Progenitor cell of endocrine pancreas (in vitro differentiated cells): ENCODE measurements at places on chromosomes 7 and 10.

- peak overlapping the region; percentile 64 for H3K27ac ChIP-seq
- no peaks in the 10 kb centered on the region for H3K36me3 ChIP-seq
- peaks cover 12% of the 10 kb centered on the region for H3K4me1 ChIP-seq
- peaks cover 29% of the 10 kb centered on the region for H3K27me3 ChIP-seq
- no peak for DNase-seq
Observed at GRCh38 chr10:128850647-128851046, 616.4 kb upstream of the MGMT start.

- no peaks in the 10 kb centered on the region for H3K36me3 ChIP-seq
- peaks cover 54% of the 10 kb centered on the region for H3K4me1 ChIP-seq
- DNase-seq: no peak
- H3K27ac ChIP-seq: no peak overlapping the region
- no peak overlapping the region for H3K4me3 ChIP-seq
Observed at GRCh38 chr10:95537542-95537927, 23.6 kb downstream of the SORBS1 start.

DNA sequence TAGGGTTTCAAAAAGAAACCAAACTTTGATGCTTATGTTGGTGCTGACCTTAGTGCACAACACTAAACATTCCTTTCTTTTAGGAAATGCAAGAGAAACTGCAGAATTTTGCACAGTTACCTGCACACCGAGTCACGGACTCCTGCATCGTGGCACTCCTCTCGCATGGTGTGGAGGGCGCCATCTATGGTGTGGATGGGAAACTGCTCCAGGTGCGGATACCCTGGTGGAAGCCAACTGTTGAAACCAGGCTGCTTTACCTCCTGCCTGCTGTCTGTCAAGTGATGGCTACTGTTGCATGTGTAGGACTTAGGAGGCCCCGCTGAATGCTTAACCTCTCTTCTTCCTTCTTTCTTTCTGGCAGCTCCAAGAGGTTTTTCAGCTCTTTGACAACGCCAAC lies 11.7 kb downstream of the CASP2 start:
- DNase-seq: no peak
- H3K27me3 ChIP-seq: no peaks in the 10 kb centered on the region
- no peak overlapping the region for H3K27ac ChIP-seq
- no peak overlapping the region for H3K4me3 ChIP-seq
- peaks cover 52% of the 10 kb centered on the region for H3K36me3 ChIP-seq

- no peaks in the 10 kb centered on the region for H3K27me3 ChIP-seq
- no peak for DNase-seq
- peak overlapping the region; percentile 99 for H3K4me3 ChIP-seq
- H3K4me1 ChIP-seq: peaks cover 36% of the 10 kb centered on the region
- peaks cover 8% of the 10 kb centered on the region for H3K36me3 ChIP-seq
- peak overlapping the region; percentile 4 for H3K27ac ChIP-seq
Observed at GRCh38 chr10:18660816-18661431, 1.7 kb downstream of the ARL5B start.

DNA sequence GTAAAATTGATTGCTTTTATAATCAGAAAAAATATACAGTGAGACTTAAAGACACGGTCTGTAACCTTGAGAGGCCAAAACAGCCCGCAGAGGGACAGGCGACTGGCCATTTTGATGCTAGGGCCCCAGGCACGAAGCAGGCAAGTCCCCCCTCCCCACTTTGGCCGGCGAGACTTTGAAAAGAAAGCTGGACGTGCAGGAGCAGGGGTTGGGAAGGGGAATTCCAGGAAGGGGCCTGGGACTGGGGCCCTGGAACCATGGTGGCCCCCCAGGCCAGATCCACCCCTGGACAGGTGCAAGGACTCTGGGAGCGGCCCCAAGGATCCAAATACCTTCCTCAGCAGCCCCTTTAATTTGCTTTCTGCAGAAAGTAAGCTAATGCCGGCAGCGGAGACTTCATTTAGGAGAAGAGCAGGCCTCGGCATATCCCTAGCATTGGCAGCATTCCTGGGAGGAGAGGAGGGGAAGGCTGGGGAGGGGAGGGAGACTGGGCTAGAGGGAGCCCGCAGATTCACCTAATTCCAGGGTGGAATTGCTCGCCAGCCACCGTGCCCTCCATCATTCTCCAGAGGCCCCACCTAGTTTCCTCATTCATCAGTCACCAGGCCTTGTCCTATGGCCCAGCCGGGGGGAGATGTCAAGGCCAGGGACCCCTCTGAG lies 24.9 kb upstream of the TNRC18 start:
- peaks cover 14% of the 10 kb centered on the region for H3K27me3 ChIP-seq
- H3K27ac ChIP-seq: no peak overlapping the region
- DNase-seq: no peak
- peaks cover 3% of the 10 kb centered on the region for H3K4me1 ChIP-seq
- H3K36me3 ChIP-seq: peaks cover 4% of the 10 kb centered on the region
- no peak overlapping the region for H3K4me3 ChIP-seq

DNA sequence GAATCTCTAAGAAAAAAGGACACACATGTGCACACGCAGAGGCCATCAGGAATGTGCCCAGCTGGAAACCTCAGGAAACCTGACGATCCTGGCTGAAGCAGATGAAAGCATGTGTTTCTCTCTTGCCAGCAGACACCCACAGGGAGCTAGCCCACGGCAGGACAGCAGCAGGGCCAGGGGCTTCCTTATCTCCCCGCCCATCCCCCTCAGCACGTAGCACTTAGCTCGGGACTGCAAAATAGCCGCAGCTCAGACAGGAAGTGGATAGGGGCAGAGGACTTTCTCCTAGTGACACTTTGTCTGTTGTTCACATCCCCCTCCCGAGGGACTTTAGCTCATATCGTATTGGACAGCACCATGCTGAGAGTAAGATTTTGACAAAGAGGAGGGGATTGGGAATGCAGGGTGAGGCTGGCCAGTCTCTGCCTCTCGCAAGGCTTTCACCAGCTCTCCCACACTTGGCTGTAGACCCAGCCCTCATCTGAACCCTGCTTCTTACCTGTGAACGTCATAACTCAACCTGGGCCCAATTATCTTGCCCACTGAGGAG lies 63.8 kb downstream of the MKI67 start:
- H3K4me1 ChIP-seq: peaks cover 13% of the 10 kb centered on the region
- DNase-seq: no peak
- H3K27ac ChIP-seq: no peak overlapping the region
- H3K27me3 ChIP-seq: peaks cover 22% of the 10 kb centered on the region
- no peaks in the 10 kb centered on the region for H3K36me3 ChIP-seq

- H3K4me1 ChIP-seq: no peaks in the 10 kb centered on the region
- H3K27ac ChIP-seq: no peak overlapping the region
- no peaks in the 10 kb centered on the region for H3K36me3 ChIP-seq
- peaks cover 44% of the 10 kb centered on the region for H3K27me3 ChIP-seq
- no peak overlapping the region for H3K4me3 ChIP-seq
Observed at GRCh38 chr7:6248581-6248980, 23.8 kb downstream of the CYTH3 start.

- H3K36me3 ChIP-seq: peaks cover 17% of the 10 kb centered on the region
- H3K27me3 ChIP-seq: no peaks in the 10 kb centered on the region
- no peak overlapping the region for H3K27ac ChIP-seq
- H3K4me1 ChIP-seq: no peaks in the 10 kb centered on the region
- DNase-seq: no peak
Observed at GRCh38 chr10:6382081-6382480, 179.3 kb downstream of the PFKFB3 start.

GRCh38 chr7:122219253-122219865 lies 75.3 kb upstream of the AASS start:
- no peak for DNase-seq
- H3K4me1 ChIP-seq: no peaks in the 10 kb centered on the region
- H3K27ac ChIP-seq: no peak overlapping the region
- no peaks in the 10 kb centered on the region for H3K36me3 ChIP-seq
- no peak overlapping the region for H3K4me3 ChIP-seq

GRCh38 chr10:78688901-78689583 lies 379.7 kb upstream of the ZMIZ1 start:
- H3K27ac ChIP-seq: no peak overlapping the region
- H3K27me3 ChIP-seq: peaks cover 3% of the 10 kb centered on the region
